ENCODE measurements at places on chromosomes 12 and 14.

DNA sequence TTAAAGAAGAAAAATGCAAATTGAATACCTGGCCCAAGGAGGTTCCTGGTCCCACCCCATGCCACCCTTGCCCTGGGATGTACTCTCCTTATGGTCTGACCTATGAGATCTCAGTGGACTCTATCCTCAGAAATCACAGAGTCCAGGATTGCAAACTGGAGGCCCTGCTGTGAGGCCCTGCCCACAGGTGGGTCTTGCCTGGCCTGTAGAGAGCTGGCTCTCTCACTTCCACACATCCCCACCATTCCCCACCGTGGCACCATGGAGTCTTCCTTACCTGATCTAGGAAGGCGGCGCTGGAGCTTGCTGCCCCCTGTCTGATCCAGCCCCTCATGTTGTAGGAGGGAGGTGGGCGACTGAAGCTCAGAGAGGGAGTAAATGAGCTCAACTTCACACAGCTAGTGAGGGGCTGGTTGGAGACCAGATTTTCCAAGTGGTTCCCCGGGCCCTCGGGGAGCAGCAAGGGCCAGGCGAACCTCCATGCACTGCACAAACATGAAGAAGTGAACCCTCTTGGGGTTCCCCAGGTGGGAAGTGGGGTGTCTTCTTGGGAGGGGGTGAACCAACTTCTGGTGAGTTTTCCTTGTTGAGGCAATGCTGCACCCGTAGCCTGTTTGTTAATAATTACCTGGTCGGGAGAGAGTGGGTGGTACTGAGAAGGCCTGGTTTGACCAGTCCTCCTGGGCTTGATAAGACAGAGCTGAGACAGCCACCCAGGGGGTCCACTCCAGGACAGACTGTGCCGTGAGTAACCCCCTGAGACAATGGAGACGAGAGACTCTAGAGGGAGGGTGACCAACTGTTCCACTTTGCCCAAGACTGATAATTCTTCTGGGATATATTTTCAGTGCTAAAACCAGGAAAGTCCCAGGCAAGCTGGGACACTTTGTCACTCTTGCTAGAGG is at the start of gene SERPINA4:
TSS of gene SERPINA4 (plus strand) at position 692 of the 905 bp plus-strand sequence. CDS start 2,041 bp downstream, outside the sequence.
- DNase-seq, result no peak

DNA sequence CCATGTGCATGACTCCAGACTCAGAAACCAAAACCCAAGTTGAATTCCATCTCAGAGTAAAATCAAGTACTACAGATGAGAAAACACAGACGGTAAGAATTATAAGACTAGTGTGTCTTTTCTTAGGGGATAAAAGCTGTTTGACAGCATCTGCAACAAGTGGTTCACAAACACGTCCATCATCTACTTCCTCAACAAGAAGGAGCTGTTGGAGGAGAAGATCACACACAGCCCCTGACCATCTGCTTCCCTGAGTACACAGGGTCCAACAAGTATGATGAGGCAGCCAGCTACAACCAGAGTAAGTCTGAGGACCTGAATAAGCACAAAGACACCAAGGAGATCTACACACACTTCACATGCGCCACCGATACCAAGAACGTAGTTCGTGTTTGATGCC is 110.7 kb upstream of the ATF7IP start:
- DNase-seq, result no peak

DNA sequence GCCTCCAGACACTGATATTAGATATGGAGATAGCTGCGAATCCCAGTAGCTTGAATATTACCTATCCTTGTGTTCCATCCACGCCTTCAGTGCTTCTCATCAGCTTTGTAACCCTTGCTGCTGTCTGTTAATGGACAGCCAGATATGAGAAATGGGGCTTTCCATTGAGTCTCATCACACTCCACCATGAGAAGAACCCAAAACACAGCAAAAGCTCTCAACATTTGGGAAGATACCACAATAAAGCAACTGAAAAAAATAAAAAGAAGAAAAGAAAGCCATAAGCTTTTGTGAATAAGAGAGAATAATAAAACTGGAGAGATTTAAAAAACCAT is 225.4 kb downstream of the GALC start:
- no peak for DNase-seq

- DNase-seq, result no peak
Measured at GRCh38 chr14:52960627-52961026, 9.8 kb upstream of the FERMT2 start.

DNA sequence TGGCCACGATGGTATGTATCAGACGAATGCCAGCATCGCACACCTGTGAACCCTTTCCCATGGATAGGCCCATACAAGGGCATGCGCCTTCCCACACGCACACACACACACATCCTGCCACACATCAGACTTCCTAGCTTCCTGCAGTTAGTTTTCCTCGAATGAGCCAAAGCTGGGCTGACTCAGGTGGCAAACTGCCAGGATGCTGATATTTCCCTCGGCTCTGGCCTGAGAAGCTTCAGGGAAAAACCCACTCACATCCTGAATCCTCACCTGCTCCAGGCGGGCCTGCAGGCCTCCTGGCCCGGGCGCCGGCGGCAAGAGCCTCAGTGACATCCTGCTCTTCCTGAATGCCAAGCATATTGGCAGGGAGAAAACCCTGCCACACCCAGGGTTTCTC is 22.4 kb downstream of the CALM1 start:
- DNase-seq, result no peak

- no peak for DNase-seq
Measured at GRCh38 chr12:22287101-22287500, 47.4 kb downstream of the ST8SIA1 start.

DNA sequence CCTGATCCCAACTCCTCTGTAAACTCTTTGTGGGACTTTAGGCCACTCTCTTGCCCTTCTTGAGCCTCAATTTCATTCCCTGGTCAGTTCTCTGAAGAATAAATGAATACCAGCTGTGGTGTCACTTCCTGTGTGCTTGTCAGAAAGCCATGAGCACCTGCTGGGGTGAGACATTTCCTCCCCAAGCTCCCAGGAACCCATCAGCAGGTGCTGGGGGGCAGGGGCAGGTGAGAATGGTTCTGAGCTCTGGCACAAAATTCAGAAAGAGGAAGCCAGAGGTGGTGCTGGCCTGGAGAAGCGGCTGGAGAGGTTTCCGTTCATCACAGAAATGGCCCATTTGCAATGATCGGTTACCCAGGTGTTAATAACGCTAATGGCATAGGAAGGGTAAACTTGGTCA is 14.9 kb downstream of the LHX5 start:
- no peak for DNase-seq

DNA sequence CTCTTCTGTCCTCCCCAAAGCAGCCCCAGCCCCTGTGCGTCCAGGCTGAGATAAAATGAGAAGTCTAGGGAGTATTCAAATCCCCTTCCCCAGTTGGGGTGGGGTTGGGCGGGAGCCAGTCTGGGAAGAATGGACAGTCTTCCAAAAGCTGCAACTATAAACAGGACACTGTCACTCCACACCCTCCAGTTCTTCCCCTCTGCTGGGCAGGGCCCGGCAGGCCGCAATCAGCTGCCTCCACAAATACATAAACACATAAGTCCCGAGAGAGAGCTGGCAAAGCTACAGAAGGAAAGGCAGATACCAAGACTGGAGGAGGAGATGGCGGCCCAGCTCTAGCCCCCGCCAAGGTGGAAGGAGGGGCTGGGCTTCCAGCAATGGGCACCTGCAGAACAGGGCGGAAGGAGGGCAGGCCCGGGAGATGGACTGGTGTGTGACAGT is 12.7 kb downstream of the LTBP2 start:
- no peak for DNase-seq

DNA sequence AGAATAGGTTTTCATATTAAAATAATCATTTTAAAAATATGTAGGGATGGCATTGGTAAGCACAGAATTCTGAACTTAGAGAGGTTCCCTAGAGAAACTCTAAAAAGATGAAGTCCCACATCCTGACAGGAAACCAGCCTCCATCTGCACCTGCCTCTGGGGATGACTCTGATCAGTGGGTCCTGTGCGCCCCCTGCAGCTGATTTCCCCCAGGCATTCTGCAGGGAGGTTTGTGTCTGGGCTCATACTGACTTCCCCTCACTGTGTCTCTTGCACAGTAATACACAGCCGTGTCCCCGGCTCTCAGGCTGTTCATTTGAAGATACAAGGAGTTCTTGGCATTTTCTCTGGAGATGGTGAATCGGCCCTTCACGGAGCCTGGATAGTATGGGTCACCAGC is 602.9 kb downstream of the TMEM121 start:
- DNase-seq, result no peak

DNA sequence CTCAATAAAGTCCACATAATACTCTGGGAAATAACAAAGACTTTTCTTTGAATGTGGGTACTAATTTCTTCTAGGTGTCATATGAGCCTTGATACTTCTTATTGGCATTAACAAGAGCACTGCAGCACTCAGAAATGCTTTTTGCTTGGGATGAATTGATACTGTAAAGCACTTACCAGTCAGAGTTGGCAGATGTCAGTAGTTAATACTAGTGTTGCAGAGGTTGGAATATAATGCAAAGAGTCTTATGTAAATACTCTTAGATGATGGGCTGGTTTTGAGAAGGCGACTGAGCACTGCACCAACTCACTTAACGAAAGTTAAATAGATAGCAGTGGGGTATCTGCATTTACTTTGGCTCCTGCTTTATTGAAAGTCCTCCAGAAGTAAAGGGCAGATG is 25.6 kb upstream of the MBIP start:
- DNase-seq, result no peak

DNA sequence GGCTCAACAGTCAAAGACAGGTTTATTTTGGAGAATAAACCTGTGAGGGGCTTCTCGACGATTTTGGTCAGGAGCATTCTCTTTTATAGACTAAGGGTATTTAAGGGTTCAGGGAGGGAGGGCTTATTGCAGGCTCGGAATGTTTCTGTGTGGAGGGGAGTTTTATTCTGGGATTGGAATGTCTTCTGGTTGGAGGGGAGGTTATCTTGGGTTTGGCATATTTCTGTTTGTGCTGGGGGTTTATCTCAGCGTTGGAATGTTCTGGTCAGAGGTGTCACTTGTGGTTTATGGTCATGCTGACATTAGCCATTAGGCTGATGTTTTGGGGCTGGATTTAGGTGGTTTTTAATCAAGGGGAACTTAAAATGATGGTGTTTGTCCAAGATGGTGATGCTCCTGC is 103.9 kb downstream of the SUDS3 start:
- DNase-seq, result no peak

DNA sequence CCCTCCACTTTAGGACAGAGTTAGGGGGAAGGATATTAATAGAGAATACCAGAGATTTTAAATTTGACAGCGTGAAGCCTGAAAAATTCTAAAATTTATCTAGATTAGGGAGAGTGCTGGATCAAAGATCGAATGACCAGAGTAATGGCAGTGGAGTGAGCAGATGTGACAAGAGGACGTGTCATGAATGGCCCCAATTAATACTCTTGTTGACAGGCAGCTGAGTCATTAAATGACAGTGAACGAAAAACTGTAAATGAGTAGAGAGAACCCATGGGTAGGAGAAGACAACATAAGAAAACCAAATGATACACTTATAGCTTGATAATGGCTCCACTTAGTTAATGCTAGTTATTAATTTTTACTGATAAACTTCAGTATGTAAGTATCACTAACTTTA is 73.9 kb upstream of the PLEKHA5 start:
- DNase-seq, result no peak

DNA sequence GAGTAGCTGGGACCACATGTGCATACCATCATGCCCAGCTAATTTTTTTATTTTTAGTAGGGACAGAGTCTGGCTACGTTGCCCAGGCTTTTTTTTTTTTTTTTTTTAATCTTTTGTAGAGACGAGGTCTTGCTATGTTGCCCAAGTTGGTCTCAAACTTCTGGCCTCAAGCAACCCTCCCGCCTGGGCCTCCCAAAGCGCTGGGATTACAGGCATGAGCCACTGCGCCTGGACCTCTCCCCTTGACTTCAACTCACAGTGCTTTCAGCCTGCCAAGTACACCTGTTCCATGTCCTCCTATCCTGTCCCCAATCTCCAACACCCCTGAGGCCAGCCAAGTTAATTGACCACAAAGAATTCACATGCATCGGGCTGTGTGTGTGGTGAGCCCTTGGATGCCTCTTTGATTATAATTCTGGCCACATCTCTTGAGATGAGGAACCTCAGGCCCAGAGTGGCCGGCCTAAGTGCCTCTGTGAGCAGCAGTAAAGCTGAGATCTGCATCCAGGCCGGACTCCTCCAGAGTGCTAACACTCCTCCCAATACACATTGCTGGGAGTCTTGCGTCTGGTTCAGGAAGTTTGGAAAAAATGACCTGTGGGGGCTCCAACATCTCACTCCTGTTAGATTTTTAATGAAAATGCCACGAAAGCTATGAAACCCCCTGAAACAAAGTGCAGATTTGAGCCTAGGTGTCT is 6.8 kb downstream of the RAB35 start:
- no peak for DNase-seq
